ENCODE measurements at places on chromosomes 16 and 17.
A peak's percentile ranks its signal among the peaks of the same experiment; 100 is the strongest.

DNA sequence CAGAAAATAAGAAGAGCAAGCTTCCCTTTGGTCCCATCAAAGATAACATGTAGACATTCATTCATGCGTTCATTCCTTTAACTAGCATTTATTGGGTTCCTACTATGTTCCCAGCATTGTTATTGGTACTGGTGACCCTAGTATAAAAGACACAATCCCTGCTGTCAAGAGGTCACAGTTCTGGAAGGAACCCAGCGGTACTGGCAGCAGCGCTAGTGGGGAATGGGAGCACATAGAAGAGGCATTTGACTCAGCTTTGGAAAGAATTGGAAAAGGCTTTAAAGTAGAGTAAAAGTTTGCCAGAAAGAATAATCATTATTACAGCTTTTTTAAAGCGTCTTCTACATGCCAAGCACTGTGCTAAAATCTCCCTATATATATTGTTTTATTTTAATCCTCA is 41.7 kb upstream of the NF1 start:
- DNase-seq, result no peak

- no peak for DNase-seq
Measured at GRCh38 chr17:71501711-71502110, 619.1 kb upstream of the SOX9 start.

GRCh38 chr17:28961391-28961790 is 10.1 kb upstream of the PHF12 start:
- no peak for DNase-seq

DNA sequence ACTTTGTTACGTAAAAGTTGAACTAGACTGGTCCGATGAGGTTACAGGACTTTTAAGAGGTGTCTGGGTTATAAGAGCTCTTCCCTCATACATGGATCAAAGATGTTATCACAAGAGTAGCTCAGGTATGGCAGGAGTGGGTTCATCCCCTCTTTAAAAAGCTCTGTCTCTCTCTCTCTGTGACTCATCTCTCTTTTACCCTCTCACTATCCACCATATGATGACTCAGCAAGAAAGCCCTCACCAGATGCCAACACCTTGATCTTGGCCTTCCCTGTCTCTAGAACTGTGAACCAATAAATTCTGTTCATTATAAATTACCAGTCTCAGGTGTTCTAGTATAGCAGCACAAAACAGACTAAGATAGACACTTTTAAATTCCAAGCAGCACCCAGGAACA is 1.9 kb upstream of the CLEC19A start:
- DNase-seq, result no peak

DNA sequence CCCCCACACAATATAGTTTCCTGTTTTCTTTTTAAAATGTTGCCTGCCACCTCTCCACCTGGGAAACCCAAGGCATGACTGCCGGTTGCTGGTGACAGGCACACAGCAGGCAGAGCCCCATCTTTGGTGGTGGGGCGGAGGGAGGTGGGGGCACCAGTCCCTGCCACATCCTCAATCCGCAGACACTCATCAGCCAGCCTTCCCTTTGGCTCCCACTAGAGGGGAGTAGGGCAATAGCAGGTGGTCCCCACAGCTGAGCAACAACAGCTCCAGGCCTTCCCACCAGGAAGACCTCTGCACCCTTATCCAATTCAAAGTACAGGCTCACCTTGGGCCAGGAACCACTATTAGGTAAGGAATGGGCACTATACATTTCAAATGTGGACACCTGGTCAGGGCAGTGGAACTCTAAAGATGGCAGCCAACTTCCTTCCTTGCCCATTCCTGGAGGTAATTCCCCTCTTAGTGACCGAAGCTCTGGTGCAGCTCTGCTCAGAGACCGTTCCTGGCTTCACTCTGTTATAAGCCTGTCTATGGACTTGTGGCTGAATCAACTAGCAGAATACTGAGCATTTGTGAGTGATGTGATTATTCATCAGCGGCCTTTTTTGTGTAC is 13.9 kb downstream of the RECQL5 start:
- DNase-seq, result no peak

DNA sequence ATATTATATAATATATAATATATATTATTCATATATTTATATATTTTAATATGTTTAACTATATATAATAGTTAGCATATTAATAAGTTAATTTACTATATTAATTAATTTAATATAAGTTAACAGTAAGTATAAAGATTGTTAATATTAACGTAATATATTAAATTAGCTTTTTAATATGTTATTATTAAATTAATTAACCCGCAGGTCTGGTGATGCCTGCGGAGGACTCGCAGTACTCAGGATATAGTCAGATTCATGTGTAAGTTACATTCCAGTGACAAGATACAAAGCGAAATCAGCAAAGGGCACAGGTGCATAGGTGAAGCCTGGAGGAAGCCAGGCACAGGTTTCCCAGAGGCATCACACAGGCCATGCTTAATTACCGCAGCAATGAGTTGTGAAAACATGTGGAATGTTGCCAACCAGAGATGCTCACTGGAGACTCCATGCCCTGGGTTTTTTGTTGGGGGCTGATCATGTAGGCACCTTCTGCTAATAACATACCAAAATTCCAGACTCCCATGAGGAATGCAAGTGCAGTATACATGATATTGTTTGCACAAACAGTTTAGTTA is 130.4 kb upstream of the MPHOSPH6 start:
- no peak for DNase-seq

DNA sequence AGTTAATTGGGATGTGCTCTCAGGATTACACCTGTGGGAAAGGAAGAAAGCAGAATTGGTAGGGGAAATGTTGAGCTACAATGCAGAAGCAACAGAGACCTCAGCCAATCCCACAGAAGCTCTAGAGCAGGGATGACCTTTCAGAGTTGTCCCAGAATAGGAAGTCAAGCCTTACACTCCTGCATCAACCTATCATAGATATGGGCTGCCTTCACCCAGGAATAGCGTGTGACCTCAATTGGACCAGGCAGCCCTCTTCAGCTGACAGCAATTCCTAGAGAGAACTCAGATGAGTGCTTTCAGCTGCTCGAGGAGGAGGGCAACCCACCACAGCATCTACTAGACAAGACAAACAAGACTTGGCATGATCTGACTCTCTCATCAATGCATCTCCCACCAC is 189.7 kb downstream of the TMEM132E start:
- no peak for DNase-seq

- peak; percentile 58 for DNase-seq
Measured at GRCh38 chr17:72121164-72122009, 567 bp downstream of the SOX9 start.

All from colonic mucosa (tissue), 4 donors.